ENCODE measurements at places on chromosomes 5 and 9.

DNA sequence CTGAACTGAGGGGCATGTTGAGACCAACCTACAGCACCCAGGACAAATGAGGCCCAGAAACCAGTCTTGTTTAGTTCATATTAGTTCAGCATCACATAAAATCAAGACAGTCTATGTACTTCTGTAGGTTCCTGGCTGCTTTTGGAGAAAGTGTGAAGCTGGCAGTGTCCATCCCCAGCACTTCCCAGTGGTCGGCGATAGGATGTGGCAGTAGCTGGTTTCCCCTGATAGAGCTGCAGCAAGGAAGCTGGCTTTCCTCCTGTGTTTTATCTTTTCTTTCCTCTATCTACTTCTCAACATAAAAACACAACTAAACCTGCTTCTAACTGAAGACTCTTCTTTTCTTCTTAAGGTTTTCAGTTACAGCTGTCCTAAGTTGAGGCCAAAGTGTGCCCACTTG is 43.0 kb upstream of the SLC46A2 start:
- DNase-seq, result no peak

- no peak for DNase-seq
Measured at GRCh38 chr5:83964271-83964670, 243.6 kb upstream of the HAPLN1 start.

DNA sequence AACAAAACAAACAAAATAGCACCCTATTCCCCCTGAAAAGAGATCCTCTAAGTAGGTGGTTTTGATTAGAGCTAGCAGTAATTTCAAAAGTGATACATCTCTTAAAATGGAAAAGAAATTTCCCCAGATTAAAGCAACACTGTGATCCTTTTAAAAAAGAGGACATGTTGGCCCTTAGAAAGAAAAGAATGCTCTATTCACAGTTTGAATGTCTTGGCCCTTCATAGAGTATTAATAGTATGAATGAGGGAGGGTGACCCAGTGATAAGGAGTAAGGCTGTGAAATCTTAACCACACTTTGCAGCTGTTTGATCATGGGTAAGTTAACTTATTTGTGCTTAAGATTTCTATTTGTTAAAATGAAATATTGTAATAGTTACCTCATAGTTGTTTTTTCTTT is 467.7 kb upstream of the MEF2C start:
- DNase-seq, result no peak

DNA sequence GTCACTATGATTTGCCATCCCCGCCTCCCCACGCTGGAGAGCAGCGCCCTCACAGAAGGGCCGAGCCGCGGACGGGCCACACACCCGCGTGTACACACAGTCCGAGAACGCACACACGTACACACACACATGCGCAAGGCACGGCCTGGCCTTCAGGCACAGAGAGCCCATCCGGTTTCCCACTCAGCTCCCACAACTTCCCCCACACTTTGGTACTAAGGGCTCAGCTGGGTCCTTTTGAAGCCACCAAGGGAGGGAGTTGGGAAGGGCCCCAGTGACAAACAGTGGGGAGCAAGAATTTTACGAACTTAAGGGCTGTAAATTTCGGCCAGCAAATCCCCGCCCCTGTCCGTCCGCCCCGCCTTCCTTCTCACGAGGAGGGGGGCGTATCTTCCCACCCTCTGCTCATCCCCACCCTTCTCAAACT is 133.3 kb upstream of the HAND1 start:
- no peak for DNase-seq

DNA sequence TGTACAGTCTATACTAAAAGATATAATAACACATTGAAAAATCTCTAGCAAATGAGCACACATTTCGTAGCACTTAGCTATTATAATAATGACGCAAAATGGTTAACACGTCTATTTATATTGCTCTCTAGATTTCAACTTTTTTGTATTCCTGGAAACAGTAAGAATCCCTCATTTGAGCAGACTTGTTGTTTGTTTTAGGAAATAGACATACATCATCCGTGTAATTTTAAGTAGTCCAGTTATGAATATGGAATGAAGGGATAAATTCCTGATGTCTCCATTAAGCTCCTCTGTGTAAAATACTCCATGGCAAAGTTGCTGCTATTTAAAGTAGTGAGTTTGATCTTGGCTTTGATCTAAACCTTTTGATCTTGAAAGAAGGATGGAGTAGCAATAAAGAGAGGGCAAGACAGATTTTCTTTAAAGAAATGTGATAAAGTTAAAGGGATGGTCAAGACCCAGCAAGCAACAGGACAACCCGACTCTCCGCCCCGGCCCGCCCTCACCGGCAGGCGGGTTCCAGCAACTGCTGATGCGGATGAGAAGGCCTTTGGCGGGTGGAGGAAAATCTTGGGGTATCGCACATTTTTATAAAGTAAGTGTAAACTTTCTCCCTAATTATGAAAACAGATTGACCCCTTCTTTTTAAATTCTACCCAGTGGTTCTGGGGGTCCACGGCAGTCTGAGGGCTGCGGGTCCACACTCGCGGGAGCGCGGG is 277.4 kb downstream of the AOPEP start:
- DNase-seq, result peak; percentile 24

GRCh38 chr5:90293931-90294330 is 115.6 kb downstream of the CETN3 start:
- no peak for DNase-seq

DNA sequence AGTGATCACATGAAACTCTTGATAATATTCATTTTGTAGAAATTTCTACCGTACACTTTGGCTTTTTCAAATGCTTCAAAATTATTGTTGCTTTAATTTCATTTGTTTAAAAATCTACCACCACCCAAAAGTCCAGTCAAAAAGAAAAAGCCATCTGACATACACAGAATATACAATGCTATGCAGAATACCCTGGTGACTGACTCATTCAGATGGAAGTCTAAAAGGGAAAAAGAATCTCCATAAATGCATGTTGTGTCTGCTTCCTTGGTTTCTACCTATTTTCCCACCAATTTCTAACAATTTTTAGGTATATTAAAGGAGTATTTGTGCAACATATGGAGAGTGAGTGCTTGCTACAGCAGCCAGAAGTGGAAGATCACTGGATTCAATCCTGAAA is 9.3 kb upstream of the RAPGEF6 start:
- DNase-seq, result no peak

DNA sequence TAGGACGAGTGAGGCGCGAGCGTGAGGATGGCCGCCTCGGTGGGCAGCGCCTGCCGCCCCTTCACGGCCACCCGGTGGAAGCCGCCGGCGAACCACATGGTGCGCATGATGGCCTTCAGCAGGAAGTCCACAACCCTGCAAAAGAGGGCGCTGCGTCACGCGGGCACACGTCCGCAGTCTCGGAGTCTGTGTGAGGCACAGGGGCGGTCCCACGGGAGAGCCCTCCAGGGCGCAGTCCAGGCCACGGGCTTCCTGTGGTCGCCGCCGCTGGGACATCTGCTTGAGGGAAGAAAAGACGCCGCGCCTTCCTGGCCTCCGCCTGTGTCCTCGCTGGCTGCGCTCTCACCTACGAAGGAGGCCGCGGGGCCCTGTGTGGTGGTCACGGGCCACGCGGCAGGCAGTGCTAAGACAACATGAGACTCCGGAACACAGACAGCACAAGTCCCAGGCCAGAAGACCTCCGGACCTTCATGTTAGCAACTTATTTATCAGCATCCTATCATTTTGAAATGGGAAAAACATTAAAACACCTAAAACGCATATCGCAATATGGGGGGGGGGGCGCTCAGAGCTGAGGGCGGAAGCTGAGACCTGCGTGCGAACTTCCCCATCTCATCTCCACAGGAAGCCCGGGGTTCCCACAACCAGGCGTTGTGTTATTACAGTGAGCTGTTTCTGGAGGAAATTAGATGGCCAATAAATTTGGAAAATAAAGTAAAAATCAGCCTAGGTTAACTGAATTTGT is 28.8 kb downstream of the LPCAT1 start:
- no peak for DNase-seq

DNA sequence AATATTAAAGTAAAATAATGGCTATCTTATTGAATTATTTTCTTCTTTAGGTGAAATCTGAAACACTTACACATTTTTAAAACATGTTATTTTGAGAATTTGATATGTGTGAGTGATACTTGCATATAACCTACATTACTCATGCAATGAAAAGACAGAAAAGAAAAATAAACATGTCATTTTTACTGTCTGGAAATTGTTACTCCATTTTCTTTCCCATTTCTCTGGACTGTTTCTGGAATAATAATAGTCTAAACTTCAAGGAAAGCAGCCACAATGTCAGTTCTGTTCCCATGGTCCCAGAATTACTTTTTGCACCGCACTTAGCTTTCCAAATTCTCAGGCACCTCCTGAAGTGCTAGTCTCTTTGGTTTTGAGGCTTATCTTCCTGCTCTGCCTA is 145.5 kb downstream of the PRR16 start:
- DNase-seq, result no peak

DNA sequence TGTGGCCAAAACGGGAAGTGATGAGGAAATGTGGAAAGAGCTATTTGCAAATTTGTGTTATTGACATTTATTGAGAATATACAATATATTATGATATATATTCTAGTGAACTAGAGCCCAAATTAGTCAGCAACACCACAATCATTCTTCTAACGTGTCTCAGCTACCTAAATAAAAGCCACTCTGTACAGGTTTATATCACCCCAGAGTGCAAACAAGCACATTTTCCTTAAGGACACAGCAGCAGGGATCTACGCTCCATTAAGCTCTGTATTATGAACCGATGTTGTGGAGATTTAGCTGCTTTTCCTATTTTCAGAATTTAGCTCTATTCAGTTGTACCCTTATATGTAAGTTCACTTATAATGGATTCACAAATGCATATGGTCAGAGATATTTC is 77.9 kb downstream of the CDH18 start:
- DNase-seq, result no peak

DNA sequence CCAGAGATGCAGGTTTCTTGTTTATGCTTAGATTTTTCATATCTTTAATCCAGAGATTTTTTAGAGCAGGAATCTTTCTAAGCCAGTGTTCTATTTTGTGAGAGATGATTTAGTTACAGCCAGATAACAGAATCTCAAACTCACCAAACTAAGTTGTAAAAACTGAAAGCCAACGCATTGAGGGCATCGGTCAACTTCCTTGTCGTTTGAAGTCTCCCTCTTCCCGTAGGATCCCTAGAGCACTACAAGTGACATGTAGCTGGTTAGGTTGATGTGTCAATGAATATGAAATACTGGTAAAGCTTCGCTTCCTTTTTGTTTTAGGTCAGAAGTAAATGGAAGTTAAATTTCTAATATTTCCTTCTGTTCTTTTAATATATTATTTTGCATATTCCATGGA is 139.6 kb downstream of the YIPF5 start:
- DNase-seq, result no peak

DNA sequence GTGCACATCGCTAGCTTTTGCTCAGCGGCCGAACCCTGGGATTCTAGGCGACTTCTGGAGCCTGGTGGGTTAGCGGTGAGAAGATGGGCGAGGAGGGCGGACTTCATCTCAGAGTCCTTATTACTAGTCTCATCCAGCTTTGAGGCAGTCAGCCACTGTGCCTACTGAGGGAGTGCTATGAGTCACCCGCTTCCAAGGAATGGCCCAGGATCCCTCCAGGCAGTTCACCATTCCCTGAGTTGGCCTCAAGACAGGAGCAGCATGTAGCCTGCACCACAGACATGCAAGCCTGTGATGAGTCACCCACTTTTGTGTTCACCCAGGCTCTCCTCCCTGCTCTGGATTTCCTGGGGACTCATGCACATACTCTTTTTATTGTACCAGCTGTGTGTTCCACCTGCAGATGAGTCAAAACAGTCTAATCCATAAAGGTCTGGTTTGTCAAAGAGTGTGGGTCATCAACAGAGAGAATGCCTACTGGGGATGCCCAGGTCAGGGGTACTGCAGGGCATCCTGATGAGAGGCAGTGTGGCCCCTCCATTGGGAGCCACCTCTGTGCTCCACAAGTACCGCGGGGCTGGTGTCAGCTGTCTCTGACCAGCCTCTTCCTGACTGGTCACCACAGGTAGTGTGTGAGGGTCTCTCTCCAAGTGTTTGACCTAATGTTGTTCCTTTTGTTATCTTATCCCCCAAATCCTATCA is 20.2 kb downstream of the SLC22A5 start:
- no peak for DNase-seq

GRCh38 chr5:113152380-113152740 is 175.8 kb downstream of the DCP2 start:
- no peak for DNase-seq

DNA sequence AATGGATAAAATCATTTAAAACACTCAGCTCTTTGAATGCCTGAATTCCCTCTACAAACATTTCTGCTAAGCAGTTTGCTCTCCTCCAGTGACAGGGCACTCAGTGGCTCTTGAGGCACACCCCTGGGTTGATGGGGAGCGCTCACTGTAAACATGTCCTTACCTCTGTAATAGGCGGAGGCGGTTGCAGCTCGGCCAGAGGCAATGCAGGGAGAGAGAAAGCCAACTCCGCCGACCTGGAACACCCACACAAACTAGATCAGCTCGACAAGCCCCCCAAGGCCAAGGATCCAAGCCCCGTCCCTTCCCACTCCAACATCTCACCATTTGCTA is 329 bp downstream of the CDC23 start:
- peak; percentile 21 for DNase-seq

DNA sequence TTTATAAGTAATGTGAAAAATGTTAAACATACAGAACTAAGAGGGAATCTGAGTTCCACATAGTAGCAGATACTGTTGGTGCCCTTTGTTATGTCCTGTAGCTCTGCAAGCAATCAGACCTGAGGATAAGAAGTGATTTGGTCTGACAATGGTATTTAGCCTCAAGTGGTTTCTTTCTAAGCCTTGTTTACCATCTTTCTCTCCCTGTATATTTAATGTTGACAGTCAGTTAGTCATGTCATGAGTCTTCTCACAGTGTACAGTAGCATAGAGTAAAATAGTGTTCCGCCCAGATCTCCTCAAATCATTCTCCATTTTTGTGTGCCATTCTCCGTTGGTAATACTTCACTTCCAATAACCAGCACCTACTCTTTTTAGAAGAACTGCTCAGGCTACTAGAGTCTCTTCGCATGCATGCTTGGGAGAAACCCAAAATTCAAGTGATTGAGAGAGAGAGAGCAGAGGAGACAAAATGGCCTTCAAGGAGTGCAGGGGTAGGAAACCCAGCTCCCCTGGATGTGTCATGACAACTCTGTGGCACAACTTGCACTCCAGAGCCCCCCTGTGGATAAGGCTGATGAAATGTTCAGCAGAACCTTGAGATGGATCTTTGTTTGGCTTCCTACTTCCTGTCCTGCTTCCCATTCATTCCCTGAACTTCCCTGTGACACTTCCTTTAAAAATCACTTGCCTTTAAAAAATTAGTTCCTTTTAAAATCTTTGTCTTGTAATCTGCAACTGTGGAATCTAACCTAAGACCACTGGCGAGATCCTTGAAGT is 129.2 kb upstream of the FST start:
- DNase-seq, result no peak

Measured in NCI-H146 (cell line).